A172 (cell line): ENCODE measurements at places on chromosomes 3 and 15. TPM values are rescaled to one million over a fixed set of nuclear protein-coding genes. Genes with fewer than 3 reads are reported as not detected.

The LRRC49 gene
- total RNA-seq: 14.2 and 16.4 TPM in 2 replicates

The AGBL1 gene
- total RNA-seq: not detected in 2 replicates

The CCR9 gene
- total RNA-seq: not detected in 2 replicates

The KIF7 gene
- 0.88 and 1.3 TPM in 2 replicates for total RNA-seq

The TRIM42 gene
- total RNA-seq: not detected in 2 replicates

The ALG1L2 gene
- total RNA-seq: not detected in 2 replicates

- DNase-seq: peak; percentile 73
Observed at GRCh38 chr15:89812011-89812846, 2.4 kb downstream of the ANPEP start.

GRCh38 chr3:170154569-170155143, 26.9 kb downstream of the PHC3 start:
- no peak for DNase-seq

DNA sequence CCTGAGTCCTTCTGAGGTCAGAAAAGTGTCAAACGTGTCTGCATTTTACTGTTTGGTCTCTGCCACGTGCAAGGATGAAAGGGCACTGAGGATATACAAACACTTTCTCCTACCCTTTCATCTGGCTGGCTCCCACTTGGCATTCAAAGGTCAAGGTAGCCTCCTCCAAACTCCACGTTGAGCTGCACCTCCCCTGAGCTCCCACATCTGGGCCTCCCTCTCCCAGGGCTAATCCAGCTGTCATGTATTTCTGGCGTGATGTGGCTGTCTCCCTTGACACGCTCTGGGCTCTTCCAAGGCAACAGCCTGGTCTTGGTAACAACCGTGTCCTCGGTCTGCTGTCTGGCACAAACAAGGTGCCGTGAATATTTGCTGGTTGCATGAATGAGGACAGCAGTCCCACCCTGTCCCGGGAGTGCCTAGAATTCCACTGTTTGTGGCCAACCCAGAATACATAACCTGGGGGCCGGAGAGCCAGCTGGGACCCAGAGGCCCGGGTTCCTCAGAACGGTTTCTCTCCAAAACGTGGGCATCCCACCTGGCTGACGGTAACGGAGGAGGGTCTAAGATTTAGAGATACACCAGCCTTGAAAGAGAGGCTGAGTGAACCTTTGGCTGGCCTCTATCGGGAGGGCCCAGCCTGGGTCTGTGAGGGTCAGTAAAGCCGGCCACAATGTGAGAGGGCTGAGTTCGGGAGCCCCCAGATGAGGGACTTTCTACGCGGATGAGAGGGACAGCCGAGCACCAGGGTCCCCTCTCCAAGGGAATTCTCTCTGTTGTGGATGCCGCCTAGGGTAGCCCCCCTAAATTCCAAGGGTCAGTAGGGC, 767 bp downstream of the GLT8D1 start:
- no peak for DNase-seq

DNA sequence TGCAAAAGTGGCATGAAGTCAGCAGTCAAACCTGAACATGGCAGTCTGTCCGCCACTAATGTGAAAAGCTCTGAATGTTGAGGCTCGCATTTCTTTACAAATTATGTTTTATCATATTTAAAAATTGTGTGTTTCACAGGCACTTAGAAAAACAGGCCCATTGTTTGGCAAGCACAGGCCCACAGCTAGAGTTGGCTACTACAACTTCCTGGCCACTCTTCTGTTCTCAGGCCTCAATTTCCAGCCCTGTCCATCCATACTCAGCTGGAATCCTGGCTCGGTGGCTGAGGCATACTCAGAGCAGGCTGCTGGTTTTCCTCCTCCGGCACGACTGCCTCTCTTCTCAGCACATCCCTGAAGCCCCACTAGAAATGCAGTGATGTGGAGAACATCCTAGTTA, 44.3 kb downstream of the C2CD4B start:
- DNase-seq: no peak

DNA sequence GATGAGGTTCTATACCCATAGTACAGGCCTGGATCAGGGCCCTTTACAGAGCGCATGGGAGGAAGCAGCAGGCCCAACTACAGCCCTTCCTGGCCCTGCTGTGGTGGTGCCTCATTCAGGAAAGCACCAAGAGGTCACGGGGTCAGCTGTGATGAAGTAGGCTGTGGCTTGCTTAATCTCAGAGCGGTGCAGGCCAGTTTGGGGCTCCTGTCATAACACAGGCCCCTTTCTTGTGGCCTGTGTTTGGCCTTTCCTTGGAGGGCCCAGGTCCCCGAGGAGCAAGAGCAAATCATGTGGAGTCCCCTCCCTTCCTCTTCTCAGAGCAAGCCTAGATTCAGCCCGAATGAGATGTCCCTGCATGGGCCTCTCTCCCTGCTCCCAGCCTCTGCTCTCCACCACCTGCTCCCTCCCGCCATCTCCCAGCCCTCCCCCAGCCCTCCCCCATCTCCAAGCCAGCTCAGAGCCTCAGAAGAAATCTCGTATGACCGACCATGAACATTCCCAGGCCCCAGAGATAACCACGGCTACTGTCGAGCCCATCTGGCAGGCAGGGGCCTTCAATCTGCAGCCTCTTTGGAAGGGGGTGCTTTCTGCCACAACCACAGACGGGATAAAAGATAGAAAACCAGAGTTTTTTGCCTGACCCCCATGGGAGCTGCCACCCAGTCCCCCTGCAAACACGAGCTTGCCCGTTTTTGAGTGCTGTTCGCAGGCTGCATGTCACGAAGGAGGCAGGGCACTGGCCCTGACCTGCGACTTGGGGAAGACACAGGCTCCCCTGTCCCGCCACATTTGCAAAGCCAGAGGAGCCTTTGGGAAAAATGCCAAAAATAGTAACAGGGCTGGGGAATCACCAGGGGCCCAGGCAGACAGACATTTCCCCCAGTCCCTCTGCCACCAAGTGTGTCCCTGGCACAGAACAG, 32.3 kb upstream of the DUSP7 start:
- no peak for DNase-seq

GRCh38 chr15:101410612-101411011, 78.9 kb downstream of the PCSK6 start:
- no peak for DNase-seq

GRCh38 chr3:49723296-49723627, 489 bp downstream of the GMPPB start:
- peak; percentile 21 for DNase-seq

GRCh38 chr15:39315206-39315850, 265.6 kb upstream of the THBS1 start:
- DNase-seq: no peak

GRCh38 chr3:169390741-169391305, 272.7 kb downstream of the MECOM start:
- no peak for DNase-seq

DNA sequence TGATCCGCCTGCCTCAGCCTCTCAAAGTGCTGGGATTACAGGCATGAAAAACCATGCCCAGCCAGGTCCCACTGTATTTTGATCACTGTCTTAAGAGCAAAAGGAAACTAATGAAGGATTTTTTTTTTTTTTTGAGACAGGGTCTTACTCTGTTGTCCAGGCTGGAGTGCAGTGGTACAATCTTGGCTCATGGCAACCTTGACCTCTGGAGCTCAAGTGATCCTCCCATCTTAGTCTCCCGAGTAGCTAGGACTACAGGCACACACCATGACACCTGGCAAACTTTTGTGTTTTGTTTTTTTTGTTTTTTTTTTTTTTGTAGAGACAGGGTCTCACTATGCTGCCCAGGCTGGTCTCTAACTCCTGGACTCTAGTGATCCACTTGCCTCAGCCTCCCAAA, 6.4 kb downstream of the EMC3 start:
- DNase-seq: no peak

- no peak for DNase-seq
Observed at GRCh38 chr3:186772281-186772694, 11.1 kb upstream of the EIF4A2 start.

DNA sequence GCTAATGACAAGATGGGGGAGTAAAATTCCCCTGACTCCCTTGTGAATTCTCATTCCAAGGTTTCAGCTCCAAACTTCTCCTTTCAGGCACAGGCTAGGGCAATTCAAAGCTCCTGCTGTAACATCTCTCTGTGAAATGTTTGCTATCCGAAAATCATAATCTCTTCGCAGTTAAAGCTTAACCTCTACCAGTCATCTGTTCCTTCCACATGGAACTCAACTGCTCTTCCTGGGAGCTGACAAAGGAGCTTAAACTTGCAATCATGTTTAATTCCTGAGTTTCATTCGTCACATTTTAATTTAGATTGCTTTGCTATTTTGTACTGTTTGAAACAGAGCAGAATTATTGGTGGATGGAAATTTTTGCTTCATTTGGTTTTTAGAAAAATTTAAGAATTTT, 328.6 kb downstream of the AGBL1 start:
- no peak for DNase-seq

DNA sequence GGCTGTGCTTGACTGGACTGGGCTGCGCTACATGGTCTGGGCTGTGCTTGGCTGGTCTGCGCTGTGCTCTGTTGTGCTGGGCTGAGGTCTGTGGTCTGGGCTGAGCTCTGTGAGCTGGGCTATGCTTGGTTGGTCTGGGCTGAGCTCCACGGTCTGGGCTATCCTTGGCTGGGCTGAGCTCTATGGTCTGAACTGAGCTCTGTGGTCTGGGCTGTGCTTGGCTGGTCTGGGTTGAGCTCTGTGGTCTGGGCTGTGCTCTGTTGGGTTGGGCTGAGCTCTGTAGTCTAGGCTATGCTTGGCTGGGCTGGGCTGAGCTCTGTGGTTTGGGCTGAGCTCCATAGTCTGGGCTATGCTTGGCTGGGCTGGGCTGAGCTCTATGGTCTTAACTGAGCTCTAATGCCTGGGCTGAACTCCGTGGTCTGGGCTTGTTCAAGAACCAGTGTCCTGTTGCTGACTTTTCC, 92.0 kb downstream of the PLXNA1 start:
- peak; percentile 13 for DNase-seq
